ENCODE measurements at places on chromosomes 5 and 9.

DNA sequence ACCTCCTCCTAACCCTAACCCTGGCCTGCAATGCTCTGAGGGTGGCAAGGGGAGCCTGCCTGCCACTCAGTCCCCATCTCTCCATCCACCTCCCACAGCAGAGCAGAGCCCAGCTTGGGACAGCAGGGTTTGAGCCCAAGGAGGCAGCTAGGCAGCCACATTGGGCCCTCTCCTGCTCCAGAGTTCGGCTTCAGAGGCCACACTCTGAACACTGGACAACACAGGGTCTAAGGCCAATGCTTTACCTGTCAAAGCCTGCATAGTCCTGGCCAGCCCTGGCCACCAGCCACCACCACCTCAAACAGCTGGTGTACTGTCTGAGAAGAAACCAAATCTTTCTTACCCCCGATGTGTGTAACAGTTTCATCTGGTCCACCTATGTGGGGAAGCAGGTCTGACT, 5.2 kb downstream of the BICD2 start:
- no peak for DNase-seq

DNA sequence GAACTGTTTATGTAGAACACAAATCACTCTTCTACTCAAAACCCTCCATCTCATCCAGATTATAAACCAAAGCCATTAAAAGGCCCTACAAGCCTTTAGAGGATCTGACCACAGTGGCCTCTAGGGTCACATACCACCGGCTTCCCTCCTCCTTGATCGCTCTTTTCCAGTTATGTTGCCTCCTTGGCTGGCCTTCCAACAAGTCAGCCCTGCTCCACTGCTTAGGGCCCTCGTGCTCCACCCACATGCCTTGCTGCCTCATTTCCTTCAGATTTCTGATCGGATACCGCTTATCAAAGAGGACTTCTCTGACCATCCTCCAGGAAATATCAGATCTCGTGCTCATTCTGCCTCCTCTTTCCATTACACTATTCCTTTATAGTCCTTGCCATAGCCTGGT, 139.4 kb upstream of the RAI14 start:
- no peak for DNase-seq

DNA sequence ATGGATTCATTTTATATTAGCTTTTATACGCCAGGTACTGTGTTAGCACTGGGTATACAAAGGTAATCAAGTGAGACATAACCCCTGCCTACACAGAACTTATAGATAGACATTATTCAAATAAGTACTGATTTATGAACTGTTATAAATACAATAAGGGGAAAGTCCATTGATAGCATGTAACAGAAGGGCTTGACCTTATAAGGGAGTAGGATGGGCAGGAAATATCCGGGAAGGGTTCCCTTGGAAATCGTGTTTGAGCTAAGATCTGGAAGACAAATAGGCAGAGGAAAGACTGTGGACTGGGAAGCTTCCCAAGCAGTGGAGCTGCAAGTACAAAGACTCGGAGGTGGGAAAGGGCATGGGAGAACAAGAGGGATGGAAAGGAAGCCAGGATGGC, 111.5 kb downstream of the WDR41 start:
- DNase-seq = no peak

DNA sequence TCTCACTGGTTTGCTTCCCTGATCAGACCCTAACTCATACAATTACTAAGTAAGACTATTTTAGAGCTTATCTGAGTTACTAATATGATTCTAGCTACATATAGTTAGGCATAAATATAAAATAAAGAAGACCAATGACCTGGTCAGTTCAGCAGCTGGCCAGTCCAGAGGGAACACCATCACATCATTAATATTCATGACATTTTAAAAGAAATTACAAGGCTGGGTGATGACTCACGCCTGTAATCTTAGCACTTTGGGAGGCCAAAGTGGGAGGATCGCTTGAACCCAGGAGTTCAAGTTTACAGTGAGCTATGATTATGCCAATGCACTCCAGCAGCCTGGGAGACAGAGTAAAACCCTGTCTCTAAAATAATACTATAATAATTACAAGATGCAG, 37.0 kb upstream of the CDC42SE2 start:
- no peak for DNase-seq

- no peak for DNase-seq
Observed at GRCh38 chr9:121604242-121604641, 47.2 kb upstream of the DAB2IP start.

DNA sequence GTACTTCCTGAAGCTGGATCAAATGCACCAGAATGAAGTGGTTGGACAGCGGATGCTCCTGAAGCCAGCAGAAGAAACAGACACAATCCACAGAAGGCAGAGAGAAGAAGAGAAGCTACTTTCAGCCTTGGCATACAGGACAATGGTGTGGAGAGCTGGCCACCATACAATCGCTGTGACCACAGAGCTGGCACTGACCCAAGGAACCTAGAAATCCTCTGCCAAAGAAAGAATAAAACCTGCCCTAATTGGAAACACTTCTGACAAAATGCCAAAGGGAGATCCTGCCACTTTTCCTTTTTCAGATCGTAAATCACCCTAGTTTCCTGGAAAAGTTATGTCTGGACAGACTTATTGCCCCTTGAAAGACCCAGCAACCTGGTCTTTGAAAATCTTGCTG, 77.8 kb downstream of the BAAT start:
- DNase-seq = no peak

DNA sequence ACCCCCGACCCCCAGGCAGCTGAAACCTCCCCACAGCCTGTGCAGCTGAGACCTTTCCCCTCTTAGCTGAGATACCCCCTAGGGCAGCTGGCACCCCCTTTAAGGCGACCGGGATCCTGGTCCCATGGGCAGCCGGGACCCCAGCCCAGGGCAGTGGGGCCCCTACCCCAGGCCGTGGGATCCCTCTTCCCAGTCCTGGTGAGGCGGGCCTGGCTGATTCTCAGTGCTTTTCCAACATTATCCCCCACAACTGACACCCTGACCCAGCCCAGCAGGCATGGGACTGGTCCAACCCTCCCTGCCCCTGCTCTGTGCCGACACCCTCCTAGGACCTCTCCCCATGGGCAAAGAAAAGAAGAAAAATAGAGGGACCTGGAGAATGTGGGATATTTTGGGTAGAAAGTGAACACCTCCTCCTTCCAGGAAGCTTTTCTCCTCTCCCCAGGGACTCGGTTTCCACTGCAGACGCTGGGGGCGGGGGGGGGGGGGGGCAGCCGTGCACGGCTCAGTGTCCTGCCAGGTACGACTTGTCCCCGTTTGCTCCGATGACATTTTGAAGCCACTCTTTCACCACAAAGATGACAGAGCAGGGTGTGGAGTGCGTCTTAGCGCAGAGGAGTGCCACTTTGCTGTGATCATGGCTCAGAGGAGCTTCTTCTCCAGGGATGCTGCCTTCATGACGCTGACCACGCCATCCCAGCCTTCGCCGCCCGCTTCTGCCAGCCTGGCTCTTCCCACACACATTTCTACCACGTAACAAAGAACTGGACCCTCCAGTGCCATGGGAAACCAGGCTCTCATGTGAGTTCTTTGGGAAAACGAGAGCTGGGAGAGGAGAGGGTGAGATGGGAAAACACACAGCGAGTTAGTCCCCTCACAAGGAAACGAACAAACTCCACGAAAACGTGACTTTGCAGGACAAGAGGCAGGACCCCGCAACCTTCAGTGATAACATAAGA, 47.5 kb downstream of the MRPL36 start:
- no peak for DNase-seq

DNA sequence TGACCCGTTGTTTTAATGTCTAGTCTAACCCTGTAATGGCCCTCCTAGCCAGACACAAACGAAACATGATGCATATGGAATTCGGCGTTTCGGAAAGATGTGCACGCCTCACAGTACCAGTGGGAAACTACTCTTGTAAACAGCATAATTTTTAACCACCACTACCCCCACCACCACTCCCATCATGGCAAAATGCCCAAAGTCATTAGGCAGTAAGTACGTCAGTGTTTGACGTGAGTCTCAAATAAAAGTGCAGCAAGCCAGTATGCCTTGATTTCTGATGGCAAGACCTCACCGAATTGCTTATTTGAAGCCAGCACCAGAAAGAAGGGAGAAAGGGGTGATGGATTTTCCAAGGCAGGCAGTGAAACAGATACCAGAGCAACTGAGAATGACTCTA, 71.4 kb downstream of the ADRB2 start:
- no peak for DNase-seq

- DNase-seq = peak; percentile 44
Observed at GRCh38 chr5:181190711-181191525, 14.1 kb downstream of the TRIM7 start.

DNA sequence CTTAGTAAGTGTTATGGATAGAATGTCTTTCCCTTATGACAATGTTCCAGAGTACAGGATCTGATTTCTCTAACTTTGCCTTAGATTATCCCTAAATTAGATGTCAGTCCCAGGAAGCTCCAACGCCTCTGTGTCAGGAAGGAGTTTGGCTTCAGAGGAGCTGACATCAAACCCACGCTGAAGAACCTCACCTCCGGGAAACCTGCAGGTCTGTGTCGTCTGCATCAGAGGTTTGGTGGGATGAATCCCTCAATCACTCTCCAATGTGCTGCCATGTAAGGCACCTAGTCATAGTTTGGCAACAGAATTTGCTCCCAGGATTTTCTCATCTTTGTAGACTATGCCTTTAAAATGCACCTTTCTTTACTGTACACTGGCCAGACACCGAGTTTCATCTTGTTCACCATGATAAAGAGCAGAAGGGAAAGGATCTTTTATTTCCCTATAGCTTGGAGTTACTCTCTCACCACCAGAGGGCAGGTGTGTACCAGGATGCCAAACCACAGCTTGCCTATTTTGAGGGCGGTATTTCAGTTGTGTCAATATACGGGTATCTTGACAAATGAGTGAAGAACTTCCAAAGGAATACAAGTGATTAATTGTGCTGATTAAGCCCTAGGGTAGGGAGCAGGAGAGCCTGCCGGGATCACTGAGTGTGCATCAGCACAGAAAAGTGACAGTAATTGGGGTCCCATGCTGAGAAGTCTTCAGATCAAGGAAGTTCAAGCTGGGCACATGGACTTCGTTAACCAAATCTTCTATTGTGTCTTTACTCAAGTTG, 23.4 kb downstream of the MINAR2 start:
- DNase-seq = peak; percentile 45

DNA sequence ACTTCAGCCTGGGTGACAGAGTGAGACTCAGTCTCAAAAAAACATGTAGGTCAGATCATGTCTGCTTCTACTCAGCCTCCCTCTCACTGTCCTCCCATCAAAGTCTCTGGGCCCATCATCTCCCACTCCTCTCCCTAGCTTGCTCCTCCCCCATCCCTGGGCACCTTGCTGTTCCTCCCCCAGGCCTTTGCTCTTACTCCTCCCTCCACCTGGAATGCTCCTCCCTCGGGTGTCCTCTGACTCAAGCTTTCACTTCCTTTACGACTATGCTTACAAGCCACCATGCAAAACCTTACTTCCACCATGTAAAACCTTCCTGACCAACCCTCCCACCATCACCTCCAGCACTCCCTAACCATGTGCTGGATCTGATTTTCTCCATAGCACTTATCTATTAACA, 51.5 kb downstream of the MTMR12 start:
- no peak for DNase-seq

GRCh38 chr9:105246656-105247173, 2.3 kb downstream of the SLC44A1 start:
- no peak for DNase-seq

Measured in stimulated activated CD4-positive, alpha-beta T cell treated with anti-CD3 and anti-CD28 coated beads, TNF-alpha, amount 100 ng/mL, for 48 hours (primary cell).